Activated T-helper 1 cell treated with anti-CD3 and anti-CD28 coated beads, Interleukin-12 subunit alpha, Interleukin-12 subunit beta, Interleukin-2, Interleukin-4 antibody, amounts not matched to agents 30 ng/mL and 10 ng/mL and 1 ng/mL, durations not matched to agents 14 hours and 24 hours and 36 hours (primary cell): ENCODE measurements at places on chromosomes 4 and X.

- DNase-seq, result no peak
Observed at GRCh38 chr4:111120191-111120590, 497.3 kb upstream of the PITX2 start.

DNA sequence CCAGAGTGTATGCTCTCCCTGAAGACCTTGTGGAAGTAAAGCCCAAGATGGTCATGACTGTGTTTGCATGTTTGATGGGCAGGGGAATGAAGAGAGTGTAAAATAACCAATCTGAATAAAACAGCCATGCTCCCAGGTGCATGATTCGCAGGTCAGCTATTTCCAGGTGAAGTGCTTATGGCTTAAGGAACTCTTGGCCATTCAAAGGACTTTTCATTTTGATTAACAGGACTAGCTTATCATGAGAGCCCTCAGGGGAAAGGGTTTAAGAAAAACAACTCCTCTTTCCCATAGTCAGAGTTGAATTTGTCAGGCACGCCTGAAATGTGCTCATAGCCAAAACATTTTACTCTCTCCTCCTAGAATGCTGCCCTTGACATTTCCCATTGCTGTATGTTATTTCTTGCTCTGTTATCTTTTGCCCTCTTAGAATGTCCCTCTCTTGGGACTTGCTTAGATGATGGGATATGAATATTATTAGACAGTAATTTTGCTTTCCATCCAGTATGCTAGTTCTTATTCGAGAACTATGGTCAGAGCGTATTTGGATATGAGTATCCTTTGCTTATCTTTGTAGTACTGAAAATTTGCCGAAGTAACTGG, 88.6 kb downstream of the PLS3 start:
- DNase-seq, result no peak

DNA sequence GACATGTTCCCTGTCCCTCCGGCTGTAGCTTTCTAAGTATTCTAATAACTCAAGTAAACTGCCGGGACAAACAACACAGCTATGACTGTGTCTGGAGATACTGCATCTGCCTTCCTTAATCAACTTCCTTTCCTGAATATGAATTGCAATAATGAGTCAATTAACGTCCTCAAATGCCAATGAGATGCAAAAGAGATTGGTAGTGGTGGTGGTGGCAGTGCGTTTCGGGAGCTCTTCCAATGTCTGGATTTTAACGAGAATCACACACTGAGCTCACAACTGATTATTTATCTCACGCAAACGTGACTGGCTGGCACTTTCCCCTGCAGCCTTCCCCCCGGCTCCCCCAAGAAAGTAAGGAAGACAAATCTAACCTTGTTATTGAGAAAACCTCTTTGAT, 226.1 kb upstream of the GK2 start:
- no peak for DNase-seq

DNA sequence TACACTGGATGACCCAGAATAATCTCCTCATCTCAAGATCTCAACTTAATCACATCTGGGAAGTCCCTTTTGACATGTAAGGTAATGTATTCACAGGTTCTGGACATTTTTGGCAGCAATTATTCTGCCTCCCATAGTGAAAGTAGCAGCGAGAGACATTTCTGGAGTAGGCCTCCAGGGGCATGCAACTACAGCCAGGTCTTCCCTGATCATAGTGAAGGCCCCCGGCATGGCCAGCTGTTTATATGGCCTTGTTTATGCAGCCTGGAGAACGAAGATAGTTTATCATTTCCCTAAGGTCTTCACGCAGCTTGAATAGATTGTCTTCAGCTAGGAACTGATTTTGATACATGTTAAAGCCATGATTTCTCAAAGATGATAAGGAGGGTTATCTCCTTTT, 139.9 kb downstream of the RNF150 start:
- no peak for DNase-seq

GRCh38 chrX:38973322-38973721, 172.1 kb downstream of the MID1IP1 start:
- DNase-seq, result no peak

DNA sequence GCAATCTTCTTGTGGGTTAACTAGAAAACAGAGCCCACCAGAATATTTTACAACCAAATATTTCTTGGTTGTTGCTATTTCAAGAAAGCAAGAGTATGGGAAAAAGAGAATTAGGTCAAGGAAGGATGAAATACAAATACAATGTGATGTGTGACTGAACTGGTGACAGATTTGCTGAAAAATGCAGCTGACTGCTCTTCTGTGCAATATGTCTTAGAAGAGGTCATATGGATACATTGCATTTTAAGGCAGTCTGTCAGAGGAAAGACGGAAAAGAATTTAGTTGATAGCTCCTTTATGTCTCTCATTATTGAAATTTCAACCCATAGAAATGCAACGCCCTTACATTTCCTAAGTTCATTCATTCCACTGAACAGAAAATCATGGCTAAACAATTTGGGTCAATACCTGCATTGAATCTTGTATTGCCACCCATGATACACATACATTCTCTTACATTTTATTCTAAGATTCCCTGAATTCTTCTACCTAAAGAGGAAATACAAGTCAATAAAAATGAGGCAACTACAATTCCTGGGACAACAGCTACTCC, 423.1 kb downstream of the ADAM29 start:
- no peak for DNase-seq

GRCh38 chr4:21692241-21692640, 256.3 kb downstream of the KCNIP4 start:
- DNase-seq, result no peak

DNA sequence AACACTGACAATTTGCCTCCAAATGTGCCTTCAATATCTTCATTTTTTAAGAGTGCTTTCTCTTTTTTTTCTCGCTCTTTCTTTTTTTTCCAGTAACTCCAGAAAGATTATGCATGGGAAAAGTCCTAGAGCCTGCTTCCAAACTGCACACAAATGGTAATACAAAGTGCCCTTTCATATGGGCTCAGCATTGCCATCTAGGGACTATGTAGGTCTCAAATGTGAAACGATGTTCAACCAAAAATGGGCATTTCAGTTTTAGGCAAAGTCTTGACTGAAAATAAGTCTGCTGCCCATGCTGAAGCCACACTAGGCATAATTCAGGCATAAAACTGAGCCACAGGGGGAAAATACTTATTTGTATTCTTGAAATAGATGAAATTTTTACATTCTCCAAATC, 65.6 kb downstream of the SYNPO2 start:
- no peak for DNase-seq

GRCh38 chrX:115023139-115023538, 5.7 kb upstream of the IL13RA2 start:
- DNase-seq, result no peak

GRCh38 chrX:51825436-51825835, 68.0 kb upstream of the MAGED1 start:
- no peak for DNase-seq

- no peak for DNase-seq
Observed at GRCh38 chr4:170008371-170008770, 17.8 kb downstream of the MFAP3L start.

GRCh38 chr4:110075083-110075738, 123.2 kb downstream of the ELOVL6 start:
- no peak for DNase-seq

DNA sequence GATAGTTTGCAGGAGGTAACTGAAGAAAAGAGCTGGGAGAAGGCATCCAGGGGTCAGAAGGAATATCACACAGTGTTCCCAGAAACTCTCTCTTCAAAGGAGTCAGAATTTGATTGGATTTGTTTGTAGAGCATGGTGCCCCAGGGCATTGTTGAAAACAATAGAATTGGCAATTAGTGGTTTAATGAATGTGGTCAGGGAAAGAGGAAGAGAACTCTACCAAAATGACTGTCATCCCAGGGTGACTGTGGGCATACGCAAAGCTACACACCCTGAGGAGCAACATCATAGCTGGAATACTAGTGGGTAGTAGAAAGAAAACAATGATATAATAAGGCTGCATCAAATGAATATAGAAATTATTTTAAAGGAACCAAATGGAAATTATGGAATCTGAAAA, 21.5 kb downstream of the TNIP2 start:
- no peak for DNase-seq

DNA sequence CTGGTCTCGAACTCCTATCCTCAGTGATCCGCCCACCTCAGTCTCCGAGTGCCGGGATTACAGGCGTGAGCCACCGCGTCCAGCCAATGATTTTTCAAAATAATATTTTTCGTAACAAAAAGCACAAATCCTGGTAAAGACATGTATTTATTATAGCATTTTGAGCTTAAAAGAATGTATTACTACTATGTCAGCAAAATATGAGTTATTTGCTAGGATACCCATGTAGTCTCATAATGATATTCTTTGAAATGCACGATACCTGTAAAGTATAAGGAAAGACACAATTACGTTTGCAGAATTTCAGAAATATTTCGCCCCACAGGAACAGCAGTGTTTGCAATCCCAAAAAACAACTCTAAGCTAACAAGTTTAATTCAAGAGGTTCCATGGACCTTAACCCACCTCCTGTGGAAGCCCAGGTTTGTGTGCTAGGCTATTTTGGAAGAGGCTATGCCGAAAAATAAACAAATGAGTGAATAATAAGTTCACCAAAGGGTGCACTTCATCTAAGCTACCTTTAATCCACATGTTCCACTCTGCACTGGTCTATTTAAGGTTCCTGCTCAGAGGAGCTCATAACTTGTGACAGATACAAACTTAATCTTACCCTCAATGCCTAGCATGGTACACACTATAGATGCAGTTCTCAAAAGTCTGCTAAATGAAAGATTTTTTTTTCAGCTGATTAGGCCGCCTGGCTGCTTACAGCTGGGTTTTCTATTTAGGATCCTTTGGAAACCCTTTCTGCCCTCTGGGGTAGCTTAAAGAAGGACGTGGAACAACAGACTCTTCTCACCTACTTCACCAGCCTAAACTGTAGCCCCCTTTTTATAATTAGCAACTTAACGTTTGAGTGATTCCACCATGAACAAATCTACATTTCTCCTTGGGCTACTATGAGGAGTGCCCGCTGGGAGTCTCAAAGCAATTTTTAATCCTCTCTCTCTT, 5.0 kb downstream of the FRYL start:
- no peak for DNase-seq

DNA sequence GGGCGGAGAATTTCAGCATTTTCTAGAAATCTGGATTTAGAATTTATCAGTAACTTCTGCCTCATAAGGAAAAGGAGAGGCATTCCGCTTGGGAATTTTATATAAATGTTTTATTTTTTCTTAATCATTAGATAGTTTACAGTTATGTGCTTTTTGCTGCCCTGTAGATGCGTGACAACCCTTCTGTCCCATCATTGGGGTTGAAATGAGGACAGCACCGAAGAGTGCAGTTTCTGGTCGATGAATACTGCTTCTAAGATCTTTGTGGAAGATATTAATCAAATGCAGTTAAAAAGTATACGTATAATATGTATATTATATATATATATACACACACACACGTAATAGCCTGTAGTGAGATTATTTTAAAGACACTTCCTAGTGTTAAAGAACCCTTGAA, 1.5 kb downstream of the RBPJ start:
- DNase-seq, result no peak

DNA sequence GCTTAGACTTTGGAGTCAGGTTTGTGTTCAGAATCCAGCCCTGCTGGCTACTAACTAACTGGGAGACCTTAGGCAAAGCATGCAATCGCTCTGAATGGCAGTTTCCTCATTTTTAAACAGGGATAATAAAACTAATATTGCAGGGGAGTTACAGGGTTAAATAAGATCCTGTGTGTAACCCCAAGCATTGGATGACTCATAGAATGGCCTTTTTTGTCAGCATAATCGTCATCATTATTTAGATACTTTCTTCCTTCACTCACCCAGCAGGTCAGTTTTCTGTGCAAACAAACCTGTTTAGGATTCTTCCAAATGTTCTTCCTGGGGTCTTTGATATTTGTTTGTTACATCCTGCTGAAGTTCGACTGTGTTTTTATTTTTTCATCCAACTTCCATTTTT, 208.2 kb downstream of the EVC2 start:
- DNase-seq, result no peak

GRCh38 chr4:7524843-7525242, 90.1 kb upstream of the PSAPL1 start:
- DNase-seq, result no peak

DNA sequence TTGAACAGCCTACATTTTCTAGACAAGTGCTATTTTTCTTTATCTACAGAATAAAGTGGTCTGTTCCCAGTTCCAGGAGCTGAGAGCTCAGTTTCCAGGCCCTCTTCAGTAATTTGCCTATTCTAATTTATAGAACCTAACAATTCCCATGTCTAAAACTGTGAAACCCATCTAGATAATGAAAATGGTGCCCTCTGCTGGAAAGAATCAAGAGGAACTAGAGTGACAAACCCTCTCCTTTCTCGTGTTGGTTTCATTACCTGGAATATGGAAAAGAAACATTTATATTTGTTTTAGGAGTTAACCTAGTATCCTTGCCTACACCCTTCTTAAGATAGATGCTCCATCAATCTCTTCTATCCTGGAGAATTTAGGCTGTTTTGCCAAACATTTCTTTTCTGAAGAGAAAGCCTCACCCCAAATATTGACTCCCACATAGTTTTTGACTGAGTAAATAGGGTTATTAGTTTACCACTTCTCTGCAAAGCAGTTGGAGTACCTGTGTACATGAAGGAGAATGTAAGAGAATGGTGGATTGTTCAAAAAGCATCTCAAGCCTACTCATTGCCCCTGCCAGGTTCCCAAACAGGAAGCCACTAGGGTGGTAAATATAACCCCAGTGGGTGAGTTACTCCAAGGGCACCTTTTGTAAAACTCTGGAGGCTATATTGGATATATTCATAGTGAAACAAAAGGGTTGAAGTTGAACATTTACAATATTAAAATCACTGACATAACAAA, 121.6 kb downstream of the RASL11B start:
- no peak for DNase-seq

DNA sequence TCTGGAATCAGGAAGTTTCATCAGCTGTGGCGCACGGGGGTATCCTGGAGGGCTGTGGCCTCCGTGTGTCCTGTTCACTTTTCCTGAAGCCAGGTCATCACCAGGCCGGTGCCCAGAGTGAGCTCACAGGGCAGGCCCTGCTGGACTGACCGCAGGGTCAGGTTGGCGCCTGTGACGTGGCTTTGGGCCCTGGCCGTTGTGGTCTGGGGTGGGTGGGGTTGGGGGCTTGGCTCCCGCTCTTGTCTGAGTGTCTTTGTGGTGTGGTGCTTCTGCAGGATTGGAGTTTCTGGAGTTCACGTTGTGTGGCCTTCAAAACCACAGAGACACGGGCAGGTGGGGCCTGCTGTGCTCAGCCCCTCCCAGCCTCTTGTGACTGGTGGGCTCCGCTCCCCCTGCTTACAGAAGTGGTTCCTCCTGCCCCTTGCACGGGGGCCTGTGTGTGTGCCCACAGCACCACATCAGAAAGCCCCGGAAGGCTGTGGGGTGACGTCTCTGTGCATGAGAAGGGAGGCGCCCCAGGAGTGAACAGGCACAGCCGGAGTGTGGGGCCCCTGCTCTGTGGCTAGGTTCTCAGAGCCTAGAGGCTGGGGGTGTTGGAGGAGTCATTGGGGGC, 9.5 kb downstream of the RGS12 start:
- DNase-seq, result peak; percentile 62

- no peak for DNase-seq
Observed at GRCh38 chrX:37912304-37912703, 64.9 kb upstream of the DYNLT3 start.
